Transverse colon (tissue), 4 donors: ENCODE measurements at places on chromosomes 2 and 18.

DNA sequence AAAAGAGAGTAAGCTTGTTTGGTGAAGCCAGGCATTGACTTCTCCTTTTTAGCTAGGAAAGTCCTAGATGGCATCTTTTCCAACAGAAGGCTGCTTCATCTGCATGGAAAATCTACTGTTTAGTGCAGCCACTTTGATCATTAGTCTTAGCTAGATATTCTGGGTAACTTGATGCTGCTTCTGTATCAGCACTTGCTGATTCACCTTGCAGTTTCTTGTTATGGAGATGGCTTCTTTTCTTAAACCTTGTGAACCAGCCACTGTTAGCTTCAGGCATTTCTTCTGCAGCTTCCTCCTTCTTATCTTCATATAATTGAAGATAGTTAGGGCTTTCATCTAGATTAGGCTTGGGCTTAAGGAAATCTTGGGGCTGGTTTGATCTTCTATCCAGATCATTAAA is 639.7 kb downstream of the TDRD15 start:
- H3K4me3 ChIP-seq = no peak overlapping the region
- no peaks in the 10 kb centered on the region for H3K4me1 ChIP-seq
- no peak overlapping the region for H3K27ac ChIP-seq

DNA sequence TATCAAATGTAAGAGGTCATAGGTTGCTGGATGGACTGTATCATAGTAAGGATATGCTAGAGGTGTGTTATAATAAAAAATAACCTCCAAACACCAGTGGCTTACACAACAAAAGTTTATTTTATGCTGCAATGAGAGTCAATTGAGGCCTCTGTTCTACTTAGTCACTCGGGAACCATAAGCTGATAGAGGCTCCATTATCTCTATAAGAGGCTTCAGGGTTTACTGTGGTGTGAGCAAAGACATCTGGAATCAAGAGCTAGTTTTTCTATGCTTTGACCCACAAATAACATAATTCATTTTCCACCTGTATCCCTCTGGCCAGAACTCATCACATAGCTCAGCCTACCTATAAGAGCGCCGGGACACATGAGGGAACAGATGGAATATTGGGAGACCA is 47.5 kb upstream of the NEMP2 start:
- no peak overlapping the region for H3K27ac ChIP-seq
- no peak overlapping the region for H3K4me3 ChIP-seq
- no peaks in the 10 kb centered on the region for H3K36me3 ChIP-seq
- no peak for DNase-seq
- H3K4me1 ChIP-seq = peaks cover 8% of the 10 kb centered on the region

DNA sequence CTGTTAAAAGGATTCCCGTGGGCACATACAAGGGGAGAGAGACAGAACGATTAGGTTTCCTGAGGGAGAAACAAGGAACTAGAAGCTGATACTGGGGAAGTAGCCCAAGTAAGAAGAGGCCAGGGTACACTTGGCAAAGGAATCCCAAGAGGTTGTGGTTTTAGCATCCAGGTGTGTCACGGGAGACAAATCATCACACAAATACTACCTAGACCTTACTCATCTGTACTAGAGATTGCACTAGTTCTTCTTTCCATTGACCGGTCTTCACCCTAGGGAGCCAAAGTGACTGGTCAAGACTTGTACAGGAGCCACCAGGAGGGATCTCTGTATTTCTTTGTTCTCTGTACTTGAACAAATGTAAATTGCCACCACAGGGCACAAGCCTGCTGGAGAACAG is 14.2 kb upstream of the NR4A2 start:
- H3K36me3 ChIP-seq = no peaks in the 10 kb centered on the region
- no peak for DNase-seq
- no peak overlapping the region for H3K27ac ChIP-seq
- H3K27me3 ChIP-seq = no peaks in the 10 kb centered on the region
- H3K4me1 ChIP-seq = peaks cover 6% of the 10 kb centered on the region

DNA sequence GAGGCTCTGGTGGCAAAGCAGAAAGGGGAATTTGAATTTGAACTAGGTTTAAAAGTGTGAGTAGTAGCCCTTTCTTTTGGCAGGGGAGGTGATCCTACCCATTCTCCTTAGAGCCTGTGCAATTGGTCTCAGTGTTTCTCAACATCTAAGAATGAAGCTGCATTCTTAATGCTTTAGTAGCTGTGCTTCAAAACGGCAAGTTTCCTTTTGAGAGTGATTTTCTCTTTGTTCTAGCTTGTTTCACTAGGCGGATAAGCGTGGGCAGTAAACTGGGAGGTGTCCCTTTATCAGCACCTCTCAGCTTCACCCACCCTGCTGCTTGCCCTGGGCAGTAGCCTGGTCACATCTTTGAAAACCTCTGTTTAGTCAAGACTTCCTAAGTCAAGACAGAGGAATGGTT is 6.7 kb downstream of the CRIM1 start:
- H3K4me1 ChIP-seq = peaks cover 71% of the 10 kb centered on the region
- DNase-seq = no peak
- no peaks in the 10 kb centered on the region for H3K36me3 ChIP-seq
- no peak overlapping the region for H3K4me3 ChIP-seq
- H3K27ac ChIP-seq = peak overlapping the region; percentile 22

DNA sequence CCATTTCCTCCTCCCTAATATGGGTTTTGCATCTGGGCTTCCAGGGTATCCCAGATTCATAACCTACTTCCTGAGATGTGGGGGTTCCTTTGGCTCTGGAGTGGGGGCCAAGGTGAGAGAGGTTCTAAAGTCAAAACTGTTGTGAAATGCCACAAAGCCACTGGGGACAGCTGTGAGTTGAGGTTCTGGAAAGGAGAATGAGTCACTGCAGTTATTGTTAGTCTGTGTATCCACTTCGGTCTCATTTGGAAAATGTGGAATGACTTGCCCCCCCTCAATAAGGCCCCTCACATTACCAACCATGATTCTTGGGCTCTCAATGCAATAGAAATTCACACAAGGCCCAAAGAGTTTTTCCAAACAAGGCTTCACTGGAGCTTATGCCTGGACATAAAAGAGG is 51.1 kb upstream of the LGALSL start:
- no peaks in the 10 kb centered on the region for H3K27me3 ChIP-seq
- no peaks in the 10 kb centered on the region for H3K36me3 ChIP-seq
- peaks cover 65% of the 10 kb centered on the region for H3K4me1 ChIP-seq
- H3K4me3 ChIP-seq = no peak overlapping the region

DNA sequence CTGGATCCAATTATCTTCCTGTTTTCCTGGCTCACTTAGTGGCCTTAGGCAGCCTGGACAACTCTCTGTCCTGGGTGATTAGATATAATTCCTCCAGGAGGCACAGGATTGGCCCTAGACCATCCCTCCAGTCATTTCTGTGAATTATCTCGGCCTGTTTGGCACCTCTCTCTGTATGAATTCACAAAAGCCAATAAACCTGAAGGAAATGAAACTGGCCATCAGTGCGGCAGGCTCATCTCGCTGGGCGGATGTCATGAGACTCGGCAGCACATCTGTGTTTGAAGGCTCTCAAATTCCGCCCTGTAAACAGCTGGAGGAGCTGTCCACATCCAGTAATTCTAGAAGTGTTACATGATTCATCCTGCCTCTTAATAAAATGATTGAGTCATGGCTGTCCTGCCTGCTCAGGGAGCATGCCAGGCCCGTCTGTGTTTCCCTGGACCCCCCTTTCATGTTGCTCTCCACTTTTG is 38.6 kb downstream of the ACOXL start:
- H3K27me3 ChIP-seq = no peaks in the 10 kb centered on the region
- H3K4me3 ChIP-seq = no peak overlapping the region
- no peaks in the 10 kb centered on the region for H3K36me3 ChIP-seq
- no peak overlapping the region for H3K27ac ChIP-seq
- no peaks in the 10 kb centered on the region for H3K4me1 ChIP-seq
- DNase-seq = no peak

DNA sequence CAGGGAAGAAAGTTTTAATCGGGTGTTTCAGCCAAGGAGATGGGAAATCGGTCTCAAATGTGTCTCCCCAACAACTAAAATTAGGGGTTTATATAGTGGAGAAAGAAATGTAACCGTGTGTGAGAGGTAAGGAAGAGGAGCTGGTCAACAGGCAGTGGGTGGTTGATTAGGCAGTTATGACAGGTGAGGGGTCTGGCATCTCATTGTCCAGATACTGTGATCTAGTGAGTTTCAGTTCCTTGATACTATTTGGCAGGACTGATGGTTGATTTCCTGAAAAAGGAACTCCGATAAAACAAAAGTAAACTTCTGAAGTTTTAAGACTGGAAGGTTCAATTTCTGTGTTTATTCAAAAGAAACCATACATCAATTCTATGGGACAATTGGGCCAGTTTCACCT is 197.9 kb downstream of the LPIN1 start:
- no peaks in the 10 kb centered on the region for H3K36me3 ChIP-seq
- no peaks in the 10 kb centered on the region for H3K27me3 ChIP-seq
- no peak for DNase-seq
- H3K27ac ChIP-seq = no peak overlapping the region
- no peaks in the 10 kb centered on the region for H3K4me1 ChIP-seq

DNA sequence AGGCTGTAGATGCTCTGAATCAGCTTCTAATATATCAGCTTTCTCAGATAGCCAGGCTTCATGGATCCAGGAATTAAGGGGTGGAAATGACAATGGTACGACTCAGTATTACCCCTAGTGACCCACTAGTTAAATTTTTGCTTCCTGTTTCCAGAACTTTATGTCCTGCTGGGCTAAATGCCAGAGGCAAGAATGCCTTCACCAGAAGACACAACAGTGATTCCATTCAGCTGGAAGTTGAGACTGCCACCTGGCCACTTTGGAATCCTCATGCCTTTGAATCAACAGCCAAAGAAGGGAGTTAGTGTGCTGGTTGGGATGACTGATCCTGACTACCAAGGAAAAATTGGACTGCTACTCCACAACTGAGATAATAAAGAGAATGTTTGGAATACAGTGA is 239.1 kb downstream of the ASXL3 start:
- no peak overlapping the region for H3K4me3 ChIP-seq
- DNase-seq = no peak
- H3K27ac ChIP-seq = no peak overlapping the region
- no peaks in the 10 kb centered on the region for H3K36me3 ChIP-seq
- H3K4me1 ChIP-seq = peaks cover 6% of the 10 kb centered on the region

DNA sequence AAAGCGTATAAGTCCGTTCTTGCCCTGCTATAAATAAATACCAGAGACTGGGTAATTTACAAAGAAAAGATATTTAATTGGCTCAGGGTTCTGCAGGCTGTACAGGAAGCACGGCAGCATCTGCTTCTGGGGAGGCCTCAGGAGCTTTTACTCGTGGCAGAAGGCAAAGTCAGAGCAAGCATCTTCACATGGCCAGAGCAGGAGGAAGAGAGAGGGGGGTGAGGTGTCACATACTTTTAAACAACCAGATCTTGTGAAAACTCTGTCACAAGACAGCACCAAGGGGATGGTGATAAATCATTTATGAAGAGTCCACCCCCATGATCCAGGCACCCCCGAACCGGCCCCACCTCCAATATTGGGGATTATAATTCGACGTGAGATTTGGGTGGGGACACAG is 130.6 kb downstream of the LTBP1 start:
- H3K4me3 ChIP-seq = no peak overlapping the region
- no peaks in the 10 kb centered on the region for H3K4me1 ChIP-seq
- no peaks in the 10 kb centered on the region for H3K36me3 ChIP-seq
- no peaks in the 10 kb centered on the region for H3K27me3 ChIP-seq
- no peak overlapping the region for H3K27ac ChIP-seq
- no peak for DNase-seq

- no peaks in the 10 kb centered on the region for H3K36me3 ChIP-seq
- DNase-seq = peak; percentile 24
- no peak overlapping the region for H3K27ac ChIP-seq
- H3K27me3 ChIP-seq = no peaks in the 10 kb centered on the region
These were observed 37.5 kb downstream of the POLR1A start for GRCh38 chr2:86068136-86068588.

GRCh38 chr2:128727914-128728313 is 409.2 kb upstream of the HS6ST1 start:
- H3K27ac ChIP-seq = no peak overlapping the region
- H3K4me3 ChIP-seq = no peak overlapping the region
- no peaks in the 10 kb centered on the region for H3K4me1 ChIP-seq
- no peaks in the 10 kb centered on the region for H3K36me3 ChIP-seq
- H3K27me3 ChIP-seq = no peaks in the 10 kb centered on the region

GRCh38 chr2:19050354-19050753 is 308.1 kb downstream of the OSR1 start:
- no peaks in the 10 kb centered on the region for H3K27me3 ChIP-seq
- no peak overlapping the region for H3K4me3 ChIP-seq
- H3K27ac ChIP-seq = no peak overlapping the region
- H3K4me1 ChIP-seq = no peaks in the 10 kb centered on the region

DNA sequence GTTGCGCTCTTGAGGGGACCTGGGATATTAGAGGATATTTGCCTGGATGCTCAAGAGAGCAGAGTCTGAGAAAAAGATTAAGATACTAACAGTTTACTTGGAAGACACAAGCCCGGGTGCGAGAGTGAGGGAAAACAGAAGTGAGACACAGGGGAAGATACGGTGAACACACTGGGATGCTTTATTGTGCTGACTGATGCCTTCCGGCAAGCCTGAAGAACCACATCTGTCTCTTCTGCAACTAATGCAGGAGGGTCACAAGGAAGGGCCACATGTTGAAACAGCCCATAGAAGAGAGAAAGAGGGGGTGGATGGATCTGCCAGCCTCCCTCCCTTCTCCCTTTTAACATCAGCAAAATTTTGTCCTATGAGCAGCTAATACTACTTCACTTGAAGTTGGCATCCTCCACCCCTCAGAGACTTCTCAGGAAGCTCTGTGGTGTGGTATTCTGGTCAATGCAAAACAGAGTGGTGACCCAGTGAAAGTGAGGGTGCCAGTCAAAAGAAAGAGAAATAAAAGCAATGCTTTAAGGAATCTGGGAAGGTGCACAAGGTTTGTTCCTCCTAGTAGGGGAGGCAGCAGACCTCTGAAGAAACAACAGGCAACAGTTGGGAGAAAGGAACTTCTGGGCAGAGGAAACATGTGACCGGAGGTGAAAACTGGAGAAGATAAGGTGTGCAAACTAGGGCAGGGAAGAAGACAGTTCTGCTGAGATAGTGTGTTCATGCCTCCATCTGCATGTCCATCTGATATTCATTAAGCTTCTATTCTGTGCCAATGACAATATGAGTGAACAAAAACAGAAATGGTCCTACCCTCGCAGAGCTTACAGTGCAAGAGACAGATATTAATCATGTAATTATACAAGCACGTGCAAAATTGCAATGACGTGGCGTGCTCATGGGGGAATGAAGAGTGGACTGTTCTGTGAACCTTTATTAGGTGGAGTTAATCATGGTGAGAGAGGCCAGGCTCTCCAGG is 107.1 kb downstream of the LYPD6B start:
- no peak for DNase-seq
- no peak overlapping the region for H3K4me3 ChIP-seq
- H3K36me3 ChIP-seq = no peaks in the 10 kb centered on the region
- H3K27ac ChIP-seq = no peak overlapping the region
- H3K4me1 ChIP-seq = no peaks in the 10 kb centered on the region

- H3K4me1 ChIP-seq = no peaks in the 10 kb centered on the region
- no peak for DNase-seq
- H3K4me3 ChIP-seq = no peak overlapping the region
- H3K27me3 ChIP-seq = no peaks in the 10 kb centered on the region
- H3K36me3 ChIP-seq = peaks cover 5% of the 10 kb centered on the region
- no peak overlapping the region for H3K27ac ChIP-seq
These were observed 85.8 kb downstream of the UXS1 start for GRCh38 chr2:106108351-106108750.

- peak; percentile 91 for DNase-seq
- no peak overlapping the region for H3K4me3 ChIP-seq
- no peaks in the 10 kb centered on the region for H3K36me3 ChIP-seq
- H3K4me1 ChIP-seq = peaks cover 7% of the 10 kb centered on the region
- H3K27ac ChIP-seq = no peak overlapping the region
- H3K27me3 ChIP-seq = peaks cover 5% of the 10 kb centered on the region
These were observed 3.3 kb downstream of the KLHL30 start for GRCh38 chr2:238141541-238142318.

- H3K27ac ChIP-seq = no peak overlapping the region
- no peaks in the 10 kb centered on the region for H3K27me3 ChIP-seq
- DNase-seq = no peak
- peaks cover 4% of the 10 kb centered on the region for H3K4me1 ChIP-seq
These were observed 35.5 kb upstream of the IGFBP5 start for GRCh38 chr2:216730871-216731270.
